Hair follicular keratinocyte (primary cell): ENCODE measurements at places on chromosomes 7 and 10. TPM values are rescaled to one million over a fixed set of nuclear protein-coding genes. Genes with fewer than 3 reads are reported as not detected.

The MYO1G gene
- total RNA-seq, result 0.08 TPM in 1 of 2 replicates, not detected in the other

The SMARCD3 gene
- 7.8 and 8.8 TPM in 2 replicates for total RNA-seq

The SLC26A4 gene
- 0.08 and 0.62 TPM in 2 replicates for total RNA-seq

The NUTM2B gene
- 0.62 and 0.99 TPM in 2 replicates for total RNA-seq

The GAD2 gene
- total RNA-seq, result not detected in 2 replicates

The EPHA1 gene
- 35.5 and 37.2 TPM in 2 replicates for total RNA-seq

The RASSF4 gene
- 1.1 and 1.2 TPM in 2 replicates for total RNA-seq

The TAF5 gene
- 3.4 and 7.9 TPM in 2 replicates for total RNA-seq

The ZPBP gene
- total RNA-seq, result not detected in 2 replicates
